ENCODE measurements at places on chromosomes 2 and 18. TPM values are rescaled to one million over a fixed set of nuclear protein-coding genes. Genes with fewer than 3 reads are reported as not detected.
A peak's percentile ranks its signal among the peaks of the same experiment; 100 is the strongest.

- no peak for DNase-seq
These were observed 132.7 kb upstream of the TTC27 start for GRCh38 chr2:32495139-32495538.

- no peak for DNase-seq
These were observed 197.1 kb downstream of the SMAD7 start for GRCh38 chr18:48753691-48754090.

GRCh38 chr2:99480390-99480789 is 9.4 kb downstream of the REV1 start:
- DNase-seq, result no peak

DNA sequence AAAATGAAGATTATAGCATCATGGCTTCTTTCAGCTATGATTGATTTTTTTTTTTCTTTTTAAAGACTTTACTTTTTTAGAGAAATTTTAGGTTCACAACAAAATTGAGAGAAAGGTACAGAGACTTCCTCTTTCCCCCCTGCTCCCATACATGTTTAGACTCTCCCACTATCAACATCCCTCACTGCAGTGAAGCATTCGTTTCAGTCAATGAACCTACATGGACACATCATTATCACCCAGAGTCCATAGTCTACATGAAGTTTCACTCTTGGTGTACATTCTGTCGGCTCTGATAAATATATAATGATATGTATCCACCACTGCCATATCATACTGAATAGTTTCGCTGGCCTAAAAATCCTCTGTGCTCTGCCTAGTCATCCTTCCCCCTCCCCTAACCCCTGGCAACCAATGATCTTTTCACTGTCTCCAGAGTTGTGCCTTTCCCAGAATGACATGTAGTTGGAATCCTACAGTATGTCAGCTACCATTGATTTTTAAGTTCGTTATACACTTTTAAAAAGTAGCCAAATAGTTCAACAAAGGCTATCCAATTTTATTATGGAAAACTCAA is 86.8 kb downstream of the GPD2 start:
- no peak for DNase-seq

DNA sequence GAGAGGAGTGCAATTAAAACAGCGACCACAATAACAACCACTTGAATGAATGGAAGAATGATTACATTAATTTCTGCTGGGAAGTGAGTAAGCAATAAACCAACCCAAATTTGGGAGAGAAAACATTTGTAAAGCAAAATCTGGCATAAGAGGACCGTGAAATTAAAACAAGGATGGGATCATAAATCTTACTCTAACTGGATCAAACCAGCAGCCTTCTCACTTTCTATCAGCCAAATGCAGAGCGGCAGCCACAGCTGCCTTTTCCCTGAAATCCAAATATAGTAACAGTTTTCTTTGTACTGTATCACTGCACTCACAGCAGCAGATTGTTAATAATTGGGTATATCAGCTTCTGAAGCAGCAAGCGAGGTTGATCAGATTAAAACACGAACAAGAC is 245.2 kb upstream of the REG3G start:
- DNase-seq, result no peak

DNA sequence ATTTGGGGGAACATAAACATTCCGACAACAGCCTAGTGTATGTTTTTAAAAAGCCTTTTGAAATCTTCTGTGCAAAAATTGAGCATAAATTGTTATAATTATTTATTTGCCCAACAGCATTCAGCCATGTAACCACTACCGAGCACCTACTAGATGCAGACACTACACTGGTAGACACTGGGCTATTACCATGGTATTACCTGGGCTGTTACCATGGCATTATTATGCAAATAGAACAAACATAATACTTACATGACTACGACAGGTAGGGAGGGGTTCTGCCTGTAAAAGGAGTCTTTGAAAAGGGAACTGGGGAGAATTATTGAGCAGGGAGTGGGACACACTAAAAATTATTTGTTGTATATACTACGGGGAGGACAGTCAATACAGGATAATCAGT is 116.4 kb downstream of the MREG start:
- no peak for DNase-seq

DNA sequence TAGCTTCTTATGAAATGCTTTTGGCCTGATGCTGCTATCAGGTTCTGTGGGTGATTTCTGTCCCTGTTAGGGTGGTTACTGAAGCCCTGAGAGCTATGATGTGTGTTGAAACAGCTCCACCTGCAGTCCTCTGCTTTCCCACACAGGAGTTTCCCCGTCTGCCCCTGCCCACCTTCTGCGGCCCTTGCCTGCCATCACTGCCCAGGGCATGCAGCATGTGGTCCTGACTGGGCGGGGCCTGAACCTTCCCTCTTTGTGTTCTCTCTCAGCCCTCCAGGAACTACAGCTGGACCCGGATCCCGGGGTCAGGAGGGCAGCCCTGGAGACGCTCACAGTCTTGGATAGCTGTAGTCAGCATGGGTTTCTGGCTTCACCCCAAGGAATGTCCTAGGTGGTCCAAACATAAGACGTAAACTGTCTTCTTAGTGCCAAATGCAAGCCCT is 21.4 kb downstream of the HJURP start:
- DNase-seq, result peak; percentile 62

DNA sequence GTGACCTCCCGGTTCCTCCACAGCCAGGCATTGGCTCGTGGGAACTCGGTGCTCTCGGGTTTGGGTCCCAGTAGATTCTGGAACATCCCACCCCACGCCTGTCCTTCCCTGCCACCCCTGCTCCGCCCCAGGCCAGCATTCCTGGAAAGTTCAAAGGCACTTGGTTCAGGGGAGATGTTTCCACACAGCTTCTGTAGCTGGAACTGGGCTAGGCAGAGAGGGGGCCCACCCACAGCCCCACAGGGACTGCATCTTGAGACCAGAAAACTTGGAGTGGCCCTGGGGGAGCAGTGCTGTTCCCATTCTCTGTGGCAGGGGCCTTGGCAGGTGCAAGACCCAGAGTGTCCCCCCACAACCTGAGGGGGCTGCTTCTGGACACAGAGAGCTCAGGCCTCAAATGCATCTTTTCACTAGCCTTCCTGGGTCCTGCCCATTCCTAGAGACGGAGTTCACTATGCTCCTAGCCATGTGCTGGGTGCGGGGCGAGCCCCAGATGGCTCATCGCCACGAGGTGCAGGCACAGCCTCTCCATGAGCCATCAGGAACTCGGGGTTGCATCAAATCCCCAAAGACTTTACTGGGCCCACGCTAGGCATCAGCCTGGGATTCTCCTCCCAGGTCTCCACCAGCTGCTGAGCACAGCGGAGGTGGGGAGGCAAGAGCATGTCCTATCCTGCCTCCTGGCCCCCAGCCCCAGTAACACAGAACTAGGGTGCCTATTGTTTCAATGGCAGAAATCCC is 68.7 kb downstream of the ZFP36L2 start:
- peak; percentile 80 for DNase-seq

DNA sequence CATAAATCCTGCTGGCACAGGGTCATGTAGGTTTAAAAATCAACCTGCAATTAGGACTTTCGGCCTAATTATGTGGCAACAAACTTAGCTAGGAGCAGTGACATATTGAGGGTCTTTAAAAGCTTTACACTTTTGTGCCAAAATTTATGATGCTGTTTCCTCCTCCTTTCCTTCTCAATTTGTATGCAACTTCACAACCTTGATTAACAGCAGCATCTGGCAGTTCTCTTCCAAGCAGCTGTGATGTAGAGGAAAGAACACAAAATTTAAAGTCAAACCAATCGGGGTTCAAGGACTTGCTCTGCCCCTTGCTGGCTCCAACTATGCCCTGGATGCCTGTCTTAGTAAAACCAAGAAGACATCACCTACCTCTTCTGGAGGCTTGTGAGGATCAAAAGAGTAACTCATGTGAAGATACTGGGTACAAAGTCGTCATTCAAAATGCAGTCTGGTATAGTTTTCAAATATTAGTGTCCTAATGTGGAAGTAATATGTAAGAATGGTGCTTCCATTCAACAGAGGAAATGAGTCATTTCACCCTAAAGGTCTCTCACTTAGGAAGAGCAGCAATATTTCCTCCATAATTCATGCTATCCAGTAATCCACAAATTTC is 94.7 kb downstream of the ANKRD44 start:
- no peak for DNase-seq

DNA sequence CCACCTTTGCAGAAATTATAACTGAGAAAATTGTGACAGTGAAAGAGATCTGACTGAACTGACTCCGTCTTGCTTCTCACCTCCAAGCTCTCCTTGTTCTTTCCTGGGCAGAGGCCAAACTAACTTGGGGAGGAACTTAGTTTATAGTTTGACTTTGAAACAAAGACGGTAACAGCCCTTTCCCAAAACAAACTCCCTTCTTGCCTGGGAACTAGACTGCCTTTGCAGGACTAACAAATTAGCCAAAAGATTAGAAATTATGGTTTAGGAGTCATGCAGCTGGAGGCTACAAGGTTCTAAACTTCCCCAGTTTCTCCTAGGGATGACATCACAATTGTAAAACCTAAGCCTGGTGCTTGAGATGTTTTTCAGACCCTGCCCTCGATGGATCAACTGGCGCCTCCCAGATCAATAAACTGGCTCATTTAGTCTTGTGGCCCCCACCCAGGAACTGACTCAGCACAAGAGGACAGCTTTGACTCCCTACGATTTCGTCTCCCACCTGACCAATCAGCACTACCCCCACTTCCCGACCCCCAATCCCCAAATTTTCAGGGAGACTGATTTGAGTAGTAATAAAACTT is 137.7 kb downstream of the ALPK2 start:
- no peak for DNase-seq

The ASPRV1 gene
- 2.1 TPM for total RNA-seq

- DNase-seq, result no peak
These were observed 17.2 kb downstream of the IFIH1 start for GRCh38 chr2:162301151-162301804.

- DNase-seq, result no peak
These were observed 937.8 kb upstream of the LRATD1 start for GRCh38 chr2:13694673-13695072.

DNA sequence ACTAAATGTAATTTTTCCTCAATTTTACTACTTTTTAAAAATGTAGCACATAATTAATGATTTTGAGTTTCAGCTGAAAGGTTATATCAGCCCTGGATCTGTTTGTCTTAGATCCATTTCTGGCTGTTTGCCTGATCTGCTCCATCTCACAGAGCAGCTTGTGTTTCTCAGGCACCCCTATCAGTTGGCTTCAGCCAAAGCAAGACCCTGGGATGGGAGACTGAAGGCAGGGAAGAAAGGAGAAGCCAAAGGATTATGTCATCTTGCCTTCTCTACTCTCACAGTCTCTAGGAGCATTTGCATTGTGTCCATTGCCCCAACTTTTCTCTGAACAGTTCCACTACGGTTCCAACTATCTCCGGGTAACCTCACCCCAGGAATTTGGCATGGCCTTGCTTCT is 110.5 kb downstream of the CCDC148 start:
- no peak for DNase-seq

- no peak for DNase-seq
These were observed 121.4 kb upstream of the TTC27 start for GRCh38 chr2:32506446-32506845.

GRCh38 chr2:147934881-147935620 is 85.5 kb downstream of the ORC4 start:
- DNase-seq, result no peak

The GNLY gene
- total RNA-seq, result 18.5 TPM

- no peak for DNase-seq
These were observed 33.2 kb upstream of the KCNJ13 start for GRCh38 chr2:232809349-232810124.

The CCL20 gene
- 4.9 TPM for total RNA-seq

- DNase-seq, result peak; percentile 86
These were observed at the start of gene RNF144A for GRCh38 chr2:6917071-6917760. Gene RNF144A (plus strand): TSS chr2:6917412. CDS start chr2:6996927, 79,515 bp downstream.

The WNT10A gene
- total RNA-seq, result 0.90 TPM

DNA sequence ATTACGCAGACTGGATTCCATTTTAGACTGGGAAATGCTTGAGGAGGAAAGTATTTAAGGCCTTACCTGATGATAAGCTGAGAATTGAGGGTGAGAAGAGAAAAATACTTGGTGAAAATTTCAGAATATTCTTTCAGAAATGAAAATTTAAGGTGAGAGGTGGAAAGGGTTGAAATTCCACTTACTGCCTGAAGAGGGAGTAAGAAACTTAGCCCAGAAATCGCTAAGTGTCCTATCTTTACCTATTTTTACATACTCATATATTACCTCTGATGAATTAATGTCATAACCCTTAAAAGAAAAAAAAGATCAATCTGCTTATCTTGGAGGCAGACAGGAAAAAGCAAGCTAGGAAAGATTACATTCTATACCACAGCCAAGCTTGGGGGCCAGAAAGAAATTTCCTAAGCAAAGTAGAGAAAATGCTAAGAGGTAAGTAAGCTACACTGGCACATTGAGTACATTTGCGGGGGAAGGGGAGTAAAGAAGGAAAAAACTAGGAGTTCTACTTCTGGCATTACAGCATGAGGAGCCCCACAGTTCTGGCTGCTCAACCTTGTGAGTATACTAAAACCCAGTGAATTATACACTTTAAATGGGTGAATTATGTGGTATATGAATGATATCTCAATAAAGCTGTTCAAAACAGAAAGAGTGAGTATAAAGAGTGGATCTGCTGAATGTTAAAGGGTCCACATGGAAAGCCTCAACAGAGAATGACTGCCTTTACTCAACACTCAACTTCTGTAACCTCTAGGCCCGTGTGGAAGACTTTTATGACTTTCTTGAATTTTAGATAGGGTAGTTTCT is 33.8 kb downstream of the SMC6 start:
- DNase-seq, result no peak

- no peak for DNase-seq
These were observed 35.3 kb downstream of the KLHL29 start for GRCh38 chr2:23420091-23420839.

The RSAD2 gene
- total RNA-seq, result 25.7 TPM

The PDE11A gene
- not detected for total RNA-seq

GRCh38 chr18:79545255-79545654 is 134.3 kb upstream of the CTDP1 start:
- peak; percentile 53 for DNase-seq

GRCh38 chr2:207935991-207936370 is 89.3 kb downstream of the PLEKHM3 start:
- DNase-seq, result no peak

The MEP1B gene
- total RNA-seq, result not detected

GRCh38 chr2:862731-863466 is 87.8 kb upstream of the SNTG2 start:
- no peak for DNase-seq

- no peak for DNase-seq
These were observed 106.4 kb upstream of the CELF4 start for GRCh38 chr18:37672001-37672400.

DNA sequence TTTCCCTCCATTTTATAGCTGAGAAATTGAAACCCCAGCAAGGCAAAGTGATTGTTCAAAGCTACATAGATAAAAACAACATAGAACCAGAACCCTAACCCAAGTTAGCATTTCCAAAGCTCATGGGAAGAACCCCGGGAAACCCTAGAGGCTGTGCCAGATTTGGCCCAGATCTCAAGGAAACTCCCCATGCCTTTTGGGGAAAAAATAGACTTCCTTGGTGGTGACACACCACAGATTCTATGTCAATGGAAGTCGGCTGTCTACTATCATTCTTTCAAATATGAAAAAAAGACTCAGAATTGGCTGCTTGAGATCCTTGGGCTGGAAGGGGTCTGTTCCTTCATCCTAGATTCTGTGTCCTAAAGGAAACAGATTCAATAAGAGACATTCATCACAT is 8.4 kb downstream of the COL6A3 start:
- DNase-seq, result no peak

Measured in upper lobe of right lung (tissue), 1 donor.